ENCODE measurements at places on chromosomes 16 and 17.

- no peak for DNase-seq
Measured at GRCh38 chr17:14780097-14780651, 479.3 kb downstream of the HS3ST3B1 start.

DNA sequence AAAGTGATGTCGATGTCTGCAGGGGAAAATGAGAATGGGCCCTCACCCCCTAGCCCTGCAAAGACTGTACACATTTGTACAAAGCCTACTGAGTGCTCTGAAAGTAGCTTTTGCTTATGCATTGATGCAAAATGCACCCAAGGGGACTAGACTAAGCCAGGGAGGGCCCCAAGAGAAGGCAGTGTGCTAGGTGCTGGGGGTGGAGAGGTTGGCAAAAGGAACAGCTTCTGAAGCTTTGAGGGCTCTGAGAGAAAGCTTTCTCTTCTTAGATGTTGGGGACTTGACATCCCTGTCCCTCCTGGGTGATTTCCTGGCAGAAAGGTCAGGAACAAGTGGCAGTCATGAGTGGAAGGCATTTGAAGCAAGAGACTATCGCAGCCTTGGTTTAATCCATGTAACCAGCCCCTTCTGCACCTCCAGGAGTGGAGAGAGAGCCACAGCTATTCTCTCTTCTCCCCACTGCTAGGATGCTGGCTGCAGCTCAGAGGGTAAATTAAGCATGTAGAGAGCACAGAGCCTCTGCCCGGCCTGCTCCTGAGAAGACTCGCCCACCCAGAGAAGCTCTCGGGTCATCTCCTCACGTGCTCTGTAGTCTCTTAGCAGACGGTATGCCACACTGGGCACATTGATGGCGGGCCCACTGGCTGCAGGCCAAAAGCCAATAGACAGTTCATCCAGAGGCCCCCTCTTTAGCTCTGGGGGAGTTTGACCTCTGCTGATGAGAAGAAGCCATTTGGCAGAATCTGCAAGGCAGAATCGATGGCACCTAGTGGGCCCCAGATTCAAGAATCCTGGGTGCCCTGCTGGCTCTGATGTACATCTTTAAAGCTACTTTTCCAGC lies 221.4 kb downstream of the MSI2 start:
- DNase-seq, result no peak

DNA sequence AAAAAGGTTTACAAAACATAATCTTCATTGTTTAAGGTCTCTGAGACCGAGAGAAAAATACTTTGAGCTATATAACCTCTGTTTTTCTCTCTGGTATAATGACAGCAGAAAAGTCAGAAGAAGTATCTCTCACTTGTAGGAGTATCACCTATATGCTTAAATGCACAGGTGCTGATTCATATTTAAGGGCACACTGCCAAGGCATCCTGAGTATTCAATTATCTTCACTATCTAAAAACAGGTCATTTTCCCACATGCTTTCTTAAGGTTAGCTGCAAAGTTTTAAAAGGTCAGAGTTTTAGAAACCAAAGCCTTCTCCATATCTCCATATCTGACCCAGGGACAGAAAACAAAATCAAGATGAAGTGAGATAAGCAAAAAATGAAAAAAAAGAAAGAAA lies 99.3 kb upstream of the C17orf78 start:
- DNase-seq, result no peak

DNA sequence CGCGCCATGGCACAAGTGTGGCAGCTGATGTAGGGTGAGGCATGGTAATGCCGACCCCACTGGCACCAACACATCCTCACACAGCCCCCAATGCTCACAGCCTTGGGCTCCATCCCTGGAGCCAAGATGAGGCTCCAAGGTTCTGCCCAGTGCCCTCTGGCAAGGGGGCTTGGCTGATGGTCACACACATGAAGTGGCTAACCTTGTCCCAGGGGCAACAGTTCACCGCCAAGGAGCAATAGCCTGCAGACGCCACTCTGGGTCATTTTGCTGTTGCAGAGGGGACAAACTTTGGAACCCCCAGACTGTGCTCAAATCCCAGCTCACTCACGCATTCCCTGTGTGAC lies 26.8 kb downstream of the TNFRSF13B start:
- DNase-seq, result no peak

- DNase-seq, result no peak
Measured at GRCh38 chr17:4443476-4443875, 9.7 kb downstream of the SPNS3 start.

DNA sequence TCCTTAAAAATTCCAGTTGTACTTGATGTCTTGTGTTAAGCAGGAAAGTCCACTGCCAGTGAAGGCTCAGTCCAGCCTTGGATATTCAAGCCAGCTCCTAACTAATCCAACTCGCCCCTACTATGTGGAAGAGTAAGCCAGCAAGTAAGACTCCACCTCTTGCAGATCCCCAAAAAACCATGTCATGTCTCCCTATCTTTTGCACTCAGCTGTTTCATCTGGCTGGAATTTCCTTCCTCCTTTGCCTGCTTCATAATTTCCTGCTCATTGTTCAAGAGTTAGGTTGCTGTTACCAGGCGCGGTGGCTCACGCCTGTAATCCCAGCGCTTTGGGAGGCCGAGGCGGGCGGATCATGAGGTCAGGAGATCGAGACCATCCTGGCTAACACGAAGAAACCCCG lies 37.8 kb downstream of the RBBP6 start:
- no peak for DNase-seq

GRCh38 chr17:45871718-45872117 lies 22.6 kb upstream of the MAPT start:
- DNase-seq, result no peak

GRCh38 chr17:51860954-51861561 lies 297.5 kb downstream of the CA10 start:
- DNase-seq, result no peak

DNA sequence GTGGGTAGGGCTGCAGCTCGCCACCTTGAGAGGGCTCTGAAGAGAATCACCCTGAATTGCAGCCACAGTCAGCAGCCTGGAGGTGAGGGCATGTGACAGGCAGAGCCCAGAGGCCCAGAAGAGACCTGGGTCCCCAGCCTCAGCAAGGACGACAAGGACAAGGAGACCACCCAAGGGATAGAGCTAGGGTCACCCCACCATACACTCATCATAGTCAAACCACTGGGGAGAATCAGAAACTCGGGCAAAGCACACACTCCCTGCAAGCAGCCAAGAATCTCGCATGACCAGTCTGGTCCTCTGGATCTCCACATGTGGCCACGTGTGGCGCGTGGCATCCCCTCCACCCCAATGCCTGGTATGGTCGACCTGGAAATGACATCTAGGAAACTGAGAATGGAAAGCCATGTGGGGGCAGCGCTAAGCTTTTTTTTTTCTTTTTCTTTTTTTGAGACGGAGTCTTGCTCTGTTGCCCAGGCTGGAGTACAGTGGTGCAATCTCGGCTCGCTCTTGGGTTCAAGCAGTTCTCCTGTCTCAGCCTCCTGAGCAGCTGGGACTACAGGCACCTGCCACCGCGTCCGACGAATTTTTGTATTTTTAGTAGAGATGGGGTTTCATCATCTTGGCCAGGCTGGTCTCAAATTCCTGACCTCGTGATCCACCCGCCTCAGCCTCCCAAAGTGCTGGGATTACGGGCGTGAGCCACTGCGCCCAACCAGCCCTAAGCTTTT lies 4.6 kb upstream of the SPHK1 start:
- no peak for DNase-seq

- no peak for DNase-seq
Measured at GRCh38 chr17:57999496-58000017, 7.5 kb downstream of the SRSF1 start.

DNA sequence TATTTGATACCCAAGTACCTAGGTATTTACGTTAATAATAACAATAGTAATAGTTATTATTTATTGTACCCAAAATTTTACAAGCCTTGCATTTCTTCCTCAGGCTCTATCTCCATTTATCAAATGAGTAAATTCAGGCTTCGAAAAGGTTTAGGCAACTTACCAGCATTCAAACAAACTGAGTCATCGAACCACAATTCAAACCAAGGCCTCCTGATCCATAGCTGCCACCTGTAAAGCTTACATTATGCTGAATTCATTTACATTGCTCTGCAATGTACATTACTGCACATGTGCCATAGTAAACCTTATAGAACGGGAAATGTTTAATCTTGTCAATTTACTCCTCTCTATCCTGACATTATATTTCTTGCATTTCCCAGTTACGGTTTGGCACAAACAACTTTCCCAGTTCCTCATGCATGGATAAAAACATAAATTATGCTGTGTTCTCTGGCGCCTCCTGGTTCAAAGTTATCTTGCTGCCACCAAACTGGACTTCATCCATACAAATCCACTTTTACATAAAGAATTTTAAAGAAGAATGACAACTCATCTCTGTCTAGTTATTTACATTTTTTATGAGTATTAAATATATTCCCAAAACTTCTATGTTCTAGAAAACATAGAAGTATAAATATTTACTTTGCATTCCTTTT lies 360.6 kb upstream of the SOX9 start:
- DNase-seq, result no peak

DNA sequence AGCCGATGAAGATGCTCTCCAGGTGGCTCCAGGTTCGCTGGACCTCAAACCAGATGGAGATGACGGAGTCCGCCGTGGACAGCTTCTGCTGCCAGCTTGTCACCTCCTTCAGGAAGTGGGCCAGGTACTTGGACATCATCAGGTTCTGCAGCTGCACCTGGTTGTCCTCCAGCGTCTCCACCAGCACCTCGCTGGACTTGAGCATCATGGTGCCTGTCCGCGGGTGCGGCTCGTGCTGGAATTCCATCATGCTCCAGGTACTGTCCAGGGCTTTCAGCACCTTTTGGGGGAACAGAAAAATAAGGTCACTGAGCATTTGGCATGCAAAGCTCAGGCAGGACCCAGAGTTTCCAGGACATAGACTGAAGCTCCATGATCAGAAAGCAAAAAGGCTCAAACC lies 69.7 kb downstream of the DNAH17 start:
- no peak for DNase-seq

DNA sequence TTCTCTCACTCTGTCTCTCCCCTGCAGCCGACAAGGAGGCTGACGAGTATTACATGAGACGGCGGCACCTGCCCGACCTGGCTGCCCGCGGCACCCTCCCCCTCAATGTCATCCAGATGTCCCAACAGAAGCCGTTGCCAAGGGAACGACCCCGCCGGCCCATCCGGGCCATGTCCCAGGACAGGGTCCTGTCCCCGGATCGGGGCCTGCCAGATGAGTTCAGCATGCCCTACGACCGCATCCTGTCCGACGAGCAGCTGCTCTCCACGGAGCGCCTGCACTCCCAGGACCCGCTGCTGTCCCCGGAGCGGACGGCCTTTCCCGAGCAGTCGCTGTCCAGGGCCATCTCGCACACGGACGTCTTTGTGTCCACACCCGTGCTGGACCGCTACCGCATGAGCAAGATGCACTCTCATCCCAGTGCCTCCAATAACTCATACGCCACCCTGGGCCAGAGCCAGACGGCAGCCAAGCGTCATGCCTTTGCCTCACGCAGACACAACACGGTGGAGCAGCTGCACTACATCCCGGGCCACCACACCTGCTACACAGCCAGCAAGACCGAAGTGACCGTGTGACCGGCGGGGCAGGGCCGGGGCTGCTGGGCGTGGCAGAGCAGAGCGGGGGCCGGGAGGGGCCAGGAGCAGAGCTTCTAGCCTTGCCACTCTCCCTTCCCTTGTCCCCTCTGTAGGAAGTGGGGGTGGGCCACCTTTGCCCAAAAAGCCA lies 40.4 kb upstream of the DNAH9 start:
- DNase-seq, result no peak

GRCh38 chr17:78105551-78105950 lies 23.0 kb downstream of the TMC6 start:
- no peak for DNase-seq

GRCh38 chr17:68356949-68357455 lies 65.7 kb downstream of the ARSG start:
- no peak for DNase-seq

- no peak for DNase-seq
Measured at GRCh38 chr16:86220561-86220960, 289.8 kb upstream of the FOXF1 start.

GRCh38 chr17:78266771-78267170 lies 35.3 kb downstream of the TMEM235 start:
- DNase-seq, result no peak

DNA sequence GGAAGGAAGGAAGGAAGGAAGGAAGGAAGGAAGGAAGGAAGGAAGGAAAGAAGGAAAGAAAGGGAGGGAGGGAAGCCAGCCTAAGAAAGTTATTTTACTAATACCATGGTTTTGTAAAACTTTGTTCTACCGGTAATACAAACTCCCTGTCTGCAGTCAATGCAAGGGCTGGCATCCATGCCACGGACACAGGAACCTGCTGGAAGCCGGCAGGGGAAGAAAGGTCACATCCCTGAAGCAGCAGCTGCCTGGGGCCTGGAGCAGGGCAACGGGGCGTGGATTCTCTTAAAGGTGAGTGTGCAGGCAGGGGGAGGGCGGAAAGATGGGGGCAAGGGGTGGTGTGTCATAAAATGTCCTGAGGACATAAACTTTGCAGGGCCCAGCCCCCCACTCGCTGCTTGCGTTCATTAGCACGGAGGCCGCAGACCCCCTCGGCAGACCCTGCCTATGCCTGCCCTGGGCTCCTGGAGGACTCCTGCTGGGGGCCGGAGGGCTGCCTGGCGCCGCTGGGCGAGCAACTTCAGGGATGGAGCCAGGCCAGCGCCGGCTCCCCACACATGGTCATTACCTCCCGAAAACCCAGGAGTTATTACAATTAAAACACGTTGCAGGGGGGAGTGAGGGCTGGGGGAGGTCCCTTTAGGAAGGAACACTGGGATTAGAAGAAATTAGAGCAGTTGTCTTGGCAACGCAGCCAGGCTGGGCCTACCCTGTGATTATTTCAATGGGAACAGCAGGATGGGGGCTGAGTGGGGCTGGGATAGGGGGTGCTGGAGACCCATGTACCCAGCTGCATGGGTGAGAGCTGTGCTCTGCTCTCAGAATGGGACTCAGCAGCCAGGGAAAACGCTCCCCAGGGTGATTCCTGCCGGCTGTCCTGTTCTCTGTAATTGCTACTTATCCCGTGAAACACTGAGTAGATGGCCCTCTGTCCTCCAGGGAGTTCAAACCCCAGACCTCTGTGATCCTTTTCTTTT lies 257.9 kb downstream of the SOX9 start:
- no peak for DNase-seq

DNA sequence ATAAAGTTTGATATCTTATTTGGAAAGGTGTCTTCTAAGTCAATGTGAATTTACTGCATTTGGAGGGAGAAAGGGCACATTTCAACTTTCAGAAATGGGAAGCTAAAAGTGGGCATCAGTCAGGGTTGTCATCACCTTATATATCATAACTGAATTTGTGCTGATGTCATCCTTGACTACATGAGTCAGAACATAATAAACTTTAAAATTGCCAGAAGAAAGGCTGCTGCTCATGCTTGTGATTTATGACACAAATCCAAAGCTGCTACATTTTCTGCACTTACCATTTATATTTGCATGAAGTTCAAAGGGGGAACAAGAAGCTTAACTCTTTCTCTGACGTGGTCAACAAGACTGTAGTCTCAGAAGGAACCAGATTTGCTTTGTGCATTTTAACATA lies 196.6 kb downstream of the UTP18 start:
- DNase-seq, result no peak

GRCh38 chr16:57537581-57538234 lies 1.3 kb upstream of the CCDC102A start:
- DNase-seq, result no peak

- no peak for DNase-seq
Measured at GRCh38 chr16:14035092-14035491, 36.0 kb upstream of the MRTFB start.
